Hematopoietic multipotent progenitor cell treated with erythropoietin and hydrocortisone succinate and interleukin-3 and kit ligand, for 4 days (in vitro differentiated cells): ENCODE measurements at places on chromosomes 2 and 18.

DNA sequence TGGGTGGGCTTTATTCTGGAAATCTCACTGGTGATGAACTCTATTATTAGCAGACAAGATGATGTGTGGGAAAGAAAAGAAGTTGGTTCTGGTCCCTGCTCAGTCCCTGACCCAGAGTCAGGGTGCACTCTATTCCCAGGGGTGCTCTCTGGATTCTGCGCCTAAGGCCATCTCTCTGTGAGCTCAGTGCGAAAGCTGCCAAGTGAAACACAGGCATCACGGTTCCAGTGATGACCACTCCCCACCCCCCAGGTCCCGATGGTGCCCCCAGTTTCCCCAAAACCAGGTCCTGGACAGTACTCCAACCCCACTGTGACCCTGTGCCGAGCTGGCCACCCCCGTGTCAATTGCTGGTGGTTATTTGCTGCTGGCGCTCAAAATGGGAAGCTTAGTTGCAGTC lies 30.1 kb downstream of the RHOB start:
- no peak for DNase-seq

DNA sequence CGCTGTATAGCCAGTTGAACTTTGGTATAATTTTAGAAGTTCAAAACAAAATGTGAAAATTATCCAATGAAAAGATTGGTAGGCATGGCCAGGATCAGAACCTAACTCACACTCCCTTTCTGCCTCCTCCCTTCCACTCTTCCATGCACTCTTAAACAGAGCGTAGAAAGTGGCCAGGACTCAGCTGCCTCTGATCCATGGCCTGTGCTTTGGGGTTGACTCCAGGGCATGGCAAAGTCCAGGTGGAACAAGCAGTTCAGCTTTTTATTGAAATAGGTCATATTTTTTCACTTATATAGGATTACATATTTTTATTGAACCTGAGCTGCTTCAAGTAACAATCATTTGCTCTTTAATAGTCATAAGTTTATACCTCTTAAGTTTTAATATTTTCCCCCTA lies 26.2 kb downstream of the INPP1 start:
- DNase-seq = no peak

GRCh38 chr2:100250645-100251044 lies 71.7 kb downstream of the LONRF2 start:
- no peak for DNase-seq

- DNase-seq = no peak
These were observed 8.3 kb downstream of the RAPGEF4 start for GRCh38 chr2:172743898-172744297.

DNA sequence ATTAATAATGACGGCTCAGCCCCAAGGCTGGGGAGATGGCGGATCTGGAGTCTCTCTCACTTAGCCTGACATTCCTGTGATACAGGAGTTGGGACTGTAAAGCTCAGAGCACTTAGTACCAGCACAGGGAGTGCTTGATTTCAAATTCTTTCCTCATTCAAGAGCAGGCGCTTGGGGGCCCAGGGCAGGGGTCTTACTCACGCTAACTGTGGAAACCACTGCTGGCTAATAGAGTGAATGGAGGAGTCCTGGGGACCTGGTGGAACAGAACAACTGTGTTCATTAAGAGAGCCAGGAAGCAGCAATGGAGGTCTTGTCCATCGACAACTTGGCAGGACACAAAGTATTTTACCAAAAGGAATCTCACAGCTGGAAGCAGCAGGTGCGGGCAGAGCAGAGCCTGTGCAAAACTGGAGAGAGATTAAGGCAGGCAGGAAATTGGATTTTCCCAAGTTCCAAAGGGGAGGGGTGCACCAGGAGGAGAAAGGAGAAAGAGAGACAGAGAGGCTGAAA lies 358.9 kb downstream of the TNS1 start:
- DNase-seq = no peak

DNA sequence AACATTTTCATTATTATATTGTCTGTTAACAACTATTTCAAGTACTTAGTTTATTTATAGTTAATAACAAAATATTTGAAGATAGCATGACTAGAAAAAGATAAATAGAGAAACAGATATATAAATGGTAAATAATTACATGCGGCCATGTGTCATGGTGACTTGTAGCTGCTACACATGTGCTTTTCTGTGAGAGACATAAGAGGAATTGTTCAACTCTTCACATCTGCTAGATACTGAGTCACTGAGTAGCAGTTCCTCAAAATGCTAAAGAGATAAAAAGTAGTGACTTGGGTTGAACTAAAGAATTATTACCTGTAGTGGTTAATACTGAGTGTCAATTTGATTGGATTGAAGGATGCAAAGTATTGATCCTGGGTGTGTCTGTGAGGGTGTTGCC lies 37.5 kb upstream of the SCN9A start:
- peak; percentile 10 for DNase-seq

DNA sequence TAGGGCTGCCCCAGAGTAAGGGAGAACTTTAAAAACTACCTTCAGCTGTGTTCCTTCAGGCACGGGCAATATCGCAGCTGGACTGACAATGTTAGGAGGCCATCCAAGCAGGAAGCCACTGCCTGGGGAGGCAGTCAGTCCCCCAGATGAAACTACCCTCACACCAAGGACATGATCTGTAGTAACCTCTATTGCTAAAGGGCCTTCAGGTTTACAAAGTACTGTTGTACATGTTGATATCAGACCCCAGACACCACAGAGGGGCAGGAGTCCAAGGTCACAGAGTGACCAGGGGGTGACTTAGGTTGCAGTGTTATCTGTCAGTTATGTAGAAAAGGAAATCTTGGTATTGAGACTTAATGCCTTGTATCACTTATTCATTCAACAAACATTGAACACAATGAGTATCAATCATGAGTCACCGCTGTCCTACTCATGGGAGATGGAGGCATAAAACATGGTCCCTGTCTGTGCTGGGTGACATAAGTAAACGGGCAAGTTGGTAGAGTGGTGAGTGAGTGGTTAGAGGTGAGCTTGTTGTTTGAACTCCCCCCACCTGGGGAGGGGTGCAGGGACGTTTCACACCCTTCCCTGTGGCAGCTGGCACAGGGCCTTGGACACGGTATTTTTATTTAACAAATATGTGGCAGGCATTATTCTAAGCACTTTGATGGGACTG lies 7.1 kb downstream of the CABLES1 start:
- no peak for DNase-seq

DNA sequence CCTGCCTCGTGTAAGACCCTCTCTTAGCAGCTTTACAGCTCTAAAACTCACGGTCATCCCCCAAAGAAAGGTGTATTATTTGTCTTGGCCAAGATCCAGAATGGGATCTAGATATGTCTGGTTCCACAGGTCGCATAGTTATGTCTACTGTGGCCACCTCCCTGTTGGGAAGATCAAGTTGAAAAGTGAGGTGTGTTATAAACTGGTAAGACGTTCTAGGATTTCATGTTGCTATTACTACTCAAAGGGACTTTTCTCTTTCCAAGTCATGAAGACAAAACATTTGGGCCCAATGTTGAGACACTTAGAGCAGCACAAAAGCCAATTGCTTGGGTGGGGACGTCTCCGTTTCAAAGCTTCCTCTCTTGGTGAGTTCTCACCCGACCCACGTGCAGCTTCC lies 766.0 kb downstream of the RNF144A start:
- DNase-seq = no peak

DNA sequence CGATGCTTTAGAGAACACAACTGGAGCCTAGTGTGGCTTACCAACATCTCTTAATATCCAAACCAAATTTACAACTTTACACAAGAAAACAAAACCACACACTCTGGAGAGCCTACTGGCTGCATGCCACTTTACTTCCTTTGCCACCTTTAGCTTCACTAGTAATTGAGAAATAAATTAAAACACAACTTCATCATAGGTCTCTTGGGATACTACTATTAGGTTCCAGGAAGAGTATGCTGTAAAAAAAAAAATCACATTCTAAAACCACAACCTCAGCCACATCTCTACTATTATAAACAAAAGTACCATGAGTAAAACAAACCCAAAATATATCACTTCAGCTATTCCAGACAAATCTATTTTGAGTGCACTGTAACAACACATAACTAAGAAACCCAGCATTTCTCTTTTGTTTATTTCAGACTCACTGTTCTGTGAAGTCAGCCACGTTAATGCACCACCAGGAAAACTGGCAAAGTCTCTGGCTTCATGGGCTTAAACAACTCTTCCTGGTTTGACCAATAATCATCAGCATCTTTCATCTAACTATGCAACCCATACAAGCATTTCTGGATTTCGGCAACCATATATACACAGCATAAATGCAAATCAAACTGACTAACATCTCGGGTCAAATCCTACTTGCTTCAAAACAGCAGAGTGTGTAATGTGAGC lies 59.1 kb downstream of the REV1 start:
- DNase-seq = no peak

DNA sequence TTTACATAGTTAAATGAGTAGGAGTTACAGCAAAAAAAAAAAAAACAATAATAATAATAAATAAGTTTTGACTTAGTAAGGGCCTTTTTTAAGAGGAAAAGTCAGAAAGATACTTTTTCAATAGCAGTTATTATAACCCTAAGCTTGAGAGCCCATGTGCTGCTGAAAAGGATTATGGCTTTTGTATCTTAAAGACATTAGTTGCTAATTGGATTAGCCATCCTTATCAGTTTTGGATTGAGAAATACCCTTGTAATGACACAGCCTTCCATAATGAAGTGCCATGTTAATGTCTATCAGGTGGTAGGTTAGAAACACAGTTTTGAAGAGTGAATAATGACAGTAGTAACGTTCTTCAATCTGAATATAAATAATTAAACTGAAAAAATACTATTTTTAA lies 554.0 kb downstream of the RIT2 start:
- no peak for DNase-seq

- DNase-seq = no peak
These were observed 3.3 kb downstream of the HES6 start for GRCh38 chr2:238236571-238236970.

- DNase-seq = peak; percentile 89
These were observed 1.3 kb upstream of the DPYSL5 start for GRCh38 chr2:26846334-26847306.

DNA sequence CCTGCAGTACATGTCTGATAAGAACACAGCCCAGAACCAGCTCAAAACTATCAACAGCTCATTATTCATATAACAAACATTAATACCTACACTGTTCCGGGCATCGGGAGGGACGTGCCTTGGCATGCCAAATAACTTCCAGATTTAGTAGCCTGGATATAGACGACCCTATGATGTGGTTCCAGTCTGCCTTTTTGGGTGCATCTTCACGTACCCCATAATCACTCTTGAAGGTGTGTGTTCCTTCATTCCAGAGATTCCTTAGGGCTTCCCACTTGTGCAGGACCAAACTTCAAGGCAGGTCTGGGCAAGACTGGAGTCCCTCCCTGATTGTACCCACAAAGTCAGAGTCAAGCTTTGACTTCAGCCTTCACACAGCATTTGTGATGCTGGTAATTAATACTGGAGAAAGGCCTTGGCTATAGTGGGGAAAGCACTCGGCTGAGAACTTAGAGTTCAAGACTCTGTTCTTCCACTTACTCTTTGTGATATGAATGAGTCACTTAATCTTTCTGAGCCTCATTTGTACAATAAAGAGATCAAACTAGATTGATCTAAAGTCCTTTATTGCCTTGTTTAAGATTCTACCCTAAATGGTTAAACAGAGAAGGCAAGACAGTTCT lies 27.7 kb upstream of the SPATS2L start:
- DNase-seq = no peak

DNA sequence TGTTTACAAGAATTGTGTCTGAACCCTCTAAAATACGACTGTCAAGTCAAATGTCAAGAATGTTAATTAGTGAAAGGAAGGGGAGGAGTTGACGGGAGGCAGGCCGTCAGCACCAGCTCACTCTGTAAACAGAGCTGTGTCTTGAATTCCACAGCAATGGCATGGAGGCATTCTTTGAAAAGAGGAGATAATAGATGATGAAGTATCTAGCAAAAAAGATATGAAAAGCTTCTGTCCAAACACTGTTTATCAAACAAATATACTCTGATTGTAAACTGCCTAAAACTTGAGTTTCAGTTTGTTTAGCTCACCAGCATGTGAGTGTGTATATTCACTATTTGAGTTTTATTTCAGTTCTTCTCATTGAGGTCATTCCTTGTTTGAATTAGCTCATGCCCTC lies 94.7 kb upstream of the CDC42EP3 start:
- no peak for DNase-seq

DNA sequence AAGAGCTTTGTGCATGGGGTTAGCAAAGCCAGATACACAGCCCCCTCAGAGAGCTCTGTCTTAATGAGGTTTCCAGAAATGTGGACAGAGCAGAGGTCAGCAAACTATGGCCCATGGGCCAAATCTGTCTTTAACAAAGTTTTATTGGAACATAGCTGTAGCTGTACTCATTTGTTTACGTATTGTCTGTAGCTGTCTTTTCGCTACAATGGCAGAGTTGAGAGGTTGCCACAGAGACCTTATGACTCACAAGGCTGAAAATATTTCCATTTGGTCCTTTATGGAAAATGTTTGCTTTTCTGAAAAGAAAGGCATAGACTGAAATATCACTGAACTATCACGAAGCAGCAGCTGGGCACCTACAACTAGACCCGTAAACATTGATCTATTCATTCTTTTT lies 841.8 kb downstream of the SLC4A3 start:
- no peak for DNase-seq

- DNase-seq = no peak
These were observed 384.6 kb downstream of the STK39 start for GRCh38 chr2:167862782-167863181.

DNA sequence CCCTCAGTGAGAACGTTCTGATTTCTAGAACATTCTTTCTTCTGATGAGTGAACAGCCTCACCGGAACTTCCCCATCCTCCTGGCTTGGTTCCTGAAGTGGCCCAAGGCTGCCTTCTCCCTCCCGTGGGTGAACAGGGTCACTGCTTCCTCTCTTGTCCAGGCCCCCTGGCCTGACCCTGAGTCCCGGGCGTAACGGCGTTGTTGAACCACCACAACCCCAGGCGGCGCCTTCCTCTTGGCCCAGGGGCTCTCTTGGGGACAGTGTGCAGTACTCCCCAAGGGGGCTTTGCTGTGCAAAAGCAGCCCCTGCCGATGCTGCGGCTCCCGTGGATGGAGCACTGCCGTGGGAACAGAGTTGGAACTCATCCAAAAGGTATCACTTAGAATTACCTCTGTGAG lies 147.2 kb downstream of the TSN start:
- no peak for DNase-seq

DNA sequence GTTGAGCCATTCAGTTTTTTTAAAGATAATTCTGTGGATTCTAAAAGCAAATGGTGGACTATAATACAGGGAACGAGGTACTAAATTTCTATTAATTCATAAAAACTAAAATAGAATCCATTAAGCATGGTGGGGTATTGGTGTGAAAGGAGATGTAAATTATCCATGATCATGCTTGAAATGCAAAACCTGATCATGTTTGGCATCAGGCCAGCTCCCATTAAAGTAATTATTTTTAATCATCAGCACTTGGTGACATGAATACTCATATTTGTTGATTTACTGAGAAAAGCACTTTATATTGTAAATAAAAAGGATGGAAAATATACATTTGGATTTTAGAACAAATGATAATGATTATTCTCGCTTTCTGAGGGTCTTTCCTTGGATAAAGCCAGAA lies 232.3 kb upstream of the MEIS1 start:
- DNase-seq = no peak

- no peak for DNase-seq
These were observed 413.5 kb downstream of the TXNL1 start for GRCh38 chr18:56224669-56225561.

GRCh38 chr2:226376516-226377180 lies 423.0 kb downstream of the IRS1 start:
- no peak for DNase-seq

GRCh38 chr2:10360460-10360849 lies 57.8 kb downstream of the HPCAL1 start:
- DNase-seq = no peak

- peak; percentile 62 for DNase-seq
These were observed 909 bp downstream of the TGFA start for GRCh38 chr2:70552501-70553333.

GRCh38 chr2:113167115-113167932 lies 6.4 kb upstream of the PSD4 start:
- no peak for DNase-seq
